ENCODE measurements at places on chromosomes 16 and 17.

GRCh38 chr16:68021490-68021889 lies 1.5 kb downstream of the DDX28 start:
- DNase-seq, result no peak

DNA sequence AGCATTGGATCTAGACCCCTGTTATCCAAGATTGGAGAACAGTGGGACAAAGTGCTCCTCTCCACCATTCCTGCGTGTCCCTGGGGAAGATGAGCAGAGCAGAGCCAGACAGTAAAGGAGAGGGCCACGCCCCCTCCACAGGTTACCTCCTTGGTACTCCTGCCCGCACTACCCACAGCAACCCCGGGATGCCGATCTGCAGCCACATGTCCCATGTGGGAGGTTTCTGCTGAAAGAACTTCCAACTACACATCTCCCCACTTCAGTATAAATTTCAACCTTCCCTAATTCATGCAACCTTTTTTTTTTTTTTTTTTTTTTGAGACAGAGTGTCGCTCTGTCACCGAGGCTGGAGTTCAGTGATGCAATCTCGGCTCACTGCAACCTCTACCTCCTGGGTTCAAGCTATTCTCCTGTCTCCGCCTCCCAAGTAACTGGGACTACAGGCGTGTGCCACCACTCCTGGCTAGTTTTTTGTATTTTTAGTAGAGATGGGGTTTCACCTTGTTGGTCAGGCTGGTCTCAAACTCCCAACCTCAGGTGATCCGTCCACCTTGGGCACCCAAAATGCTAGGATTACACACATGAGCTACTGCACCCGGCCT lies 2.3 kb downstream of the RAB37 start:
- DNase-seq, result no peak

DNA sequence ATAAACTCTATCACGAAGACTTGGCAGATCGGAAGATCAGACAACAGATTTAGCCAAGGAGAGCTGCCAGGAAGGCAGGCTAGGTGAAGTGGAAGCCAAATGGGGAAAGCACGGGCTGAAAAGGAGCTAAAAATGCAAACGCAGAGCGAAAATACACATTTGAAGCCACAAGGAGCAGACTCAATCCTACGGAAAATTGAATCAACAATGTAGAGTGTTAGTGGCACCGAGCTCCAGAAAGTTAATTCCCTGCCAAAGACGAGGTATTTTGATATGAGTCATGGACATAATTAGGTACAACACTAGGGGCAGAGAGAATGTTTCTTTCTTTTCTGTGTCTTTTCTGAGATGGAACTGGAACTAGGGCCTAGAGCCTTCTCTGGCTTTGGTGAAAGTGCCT lies 20.7 kb downstream of the GSG1L start:
- DNase-seq, result no peak

DNA sequence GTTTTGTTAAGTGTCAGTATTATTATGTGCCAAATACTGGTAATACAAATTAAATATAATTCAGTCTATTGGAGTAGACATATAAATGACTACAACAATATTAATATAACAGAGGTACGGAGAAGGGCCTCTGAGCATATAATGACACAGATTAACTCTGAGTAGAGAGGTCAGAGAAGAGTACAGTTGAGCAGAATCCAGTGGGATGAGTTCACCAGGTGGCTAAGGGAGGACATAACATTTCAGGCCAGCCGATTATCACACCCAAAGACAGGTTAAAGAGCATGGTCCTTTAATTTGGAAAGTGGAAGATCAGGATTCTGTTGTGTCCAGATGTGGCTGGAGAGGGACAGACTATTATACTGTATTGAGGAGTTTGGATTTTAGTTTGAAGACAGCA lies 11.3 kb downstream of the NFATC3 start:
- DNase-seq, result no peak

- DNase-seq, result no peak
Measured at GRCh38 chr16:50614955-50615724, 66.0 kb downstream of the SNX20 start.

DNA sequence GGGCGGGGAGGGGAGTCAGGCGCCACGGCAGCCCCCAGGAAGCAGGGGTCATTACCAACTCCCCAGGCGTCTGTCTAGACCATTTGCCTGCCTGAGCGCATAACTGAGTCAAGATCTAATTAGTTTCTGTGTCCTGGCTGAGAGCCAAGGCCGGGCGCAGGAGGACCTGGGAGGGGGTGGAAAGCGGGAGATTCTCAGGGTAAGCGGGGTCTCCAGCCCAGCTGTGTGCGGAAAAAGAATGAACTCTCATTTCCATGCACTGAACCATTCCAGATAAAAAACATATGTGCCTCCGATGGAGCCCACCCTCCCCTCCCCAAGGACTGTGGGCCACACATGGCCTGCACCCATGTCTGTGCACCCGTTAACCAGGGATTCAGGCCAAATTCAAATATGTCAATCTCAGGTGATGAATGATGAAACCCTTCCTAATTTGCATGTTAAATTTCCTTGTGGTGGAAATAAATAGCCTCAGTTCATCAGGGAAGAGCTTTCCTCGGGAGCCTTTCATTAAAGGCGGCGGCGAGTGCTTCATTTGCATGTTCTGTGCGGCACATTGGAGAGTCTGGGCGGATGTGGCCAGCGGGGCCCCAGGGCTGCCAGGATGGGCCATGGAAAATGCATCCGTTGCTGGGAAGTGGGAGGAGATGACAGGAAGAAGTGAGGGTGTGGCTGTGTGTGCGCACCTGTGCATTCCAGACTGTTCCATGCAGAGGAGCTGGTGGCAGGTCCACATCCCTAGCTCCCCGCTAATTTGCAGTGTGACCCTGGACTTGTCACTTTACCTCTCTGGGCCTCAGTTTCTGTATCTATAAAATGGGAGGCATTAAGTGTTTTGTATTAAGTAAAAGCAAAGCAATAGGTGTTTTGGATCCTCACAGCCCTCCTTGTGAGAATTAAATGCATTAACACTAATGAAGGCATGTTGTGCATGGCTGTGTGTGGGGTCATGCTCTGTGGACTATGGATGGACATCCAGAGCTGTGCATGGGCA lies 151.1 kb downstream of the SDK2 start:
- peak; percentile 77 for DNase-seq

DNA sequence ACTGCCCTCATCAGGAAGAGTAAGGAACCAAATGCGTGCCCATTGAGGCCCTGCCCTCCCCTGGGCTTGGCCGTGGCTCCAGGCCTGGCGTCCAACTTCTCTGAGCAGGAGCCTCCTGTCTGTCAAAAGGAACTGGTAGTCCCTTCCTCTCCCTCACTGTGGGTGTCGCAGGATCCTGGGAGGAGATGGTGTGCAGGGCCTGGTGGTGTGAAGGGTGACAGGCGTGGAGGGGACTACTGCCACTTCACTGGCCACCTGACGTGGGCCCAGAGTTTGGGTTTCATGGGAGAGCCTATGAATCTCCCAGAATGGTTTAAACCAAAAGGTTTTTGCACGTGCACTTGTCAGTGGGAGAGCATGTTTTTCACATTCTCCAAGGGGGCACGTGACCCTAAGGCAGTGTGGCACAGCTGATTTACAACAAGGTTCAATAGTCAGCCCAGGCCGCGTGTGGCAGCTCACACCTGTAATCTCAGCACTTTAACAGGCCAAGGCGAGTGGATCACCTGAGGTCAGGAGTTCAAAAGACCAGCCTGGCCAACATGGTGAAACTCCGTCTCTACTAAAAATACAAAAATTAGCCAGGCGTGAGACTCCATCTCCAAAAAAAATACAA lies 12.5 kb downstream of the ARL2BP start:
- no peak for DNase-seq

- DNase-seq, result no peak
Measured at GRCh38 chr16:27449434-27450195, 47.6 kb downstream of the IL21R start.

GRCh38 chr16:29975811-29976511 lies 2.3 kb downstream of the TAOK2 start:
- no peak for DNase-seq

DNA sequence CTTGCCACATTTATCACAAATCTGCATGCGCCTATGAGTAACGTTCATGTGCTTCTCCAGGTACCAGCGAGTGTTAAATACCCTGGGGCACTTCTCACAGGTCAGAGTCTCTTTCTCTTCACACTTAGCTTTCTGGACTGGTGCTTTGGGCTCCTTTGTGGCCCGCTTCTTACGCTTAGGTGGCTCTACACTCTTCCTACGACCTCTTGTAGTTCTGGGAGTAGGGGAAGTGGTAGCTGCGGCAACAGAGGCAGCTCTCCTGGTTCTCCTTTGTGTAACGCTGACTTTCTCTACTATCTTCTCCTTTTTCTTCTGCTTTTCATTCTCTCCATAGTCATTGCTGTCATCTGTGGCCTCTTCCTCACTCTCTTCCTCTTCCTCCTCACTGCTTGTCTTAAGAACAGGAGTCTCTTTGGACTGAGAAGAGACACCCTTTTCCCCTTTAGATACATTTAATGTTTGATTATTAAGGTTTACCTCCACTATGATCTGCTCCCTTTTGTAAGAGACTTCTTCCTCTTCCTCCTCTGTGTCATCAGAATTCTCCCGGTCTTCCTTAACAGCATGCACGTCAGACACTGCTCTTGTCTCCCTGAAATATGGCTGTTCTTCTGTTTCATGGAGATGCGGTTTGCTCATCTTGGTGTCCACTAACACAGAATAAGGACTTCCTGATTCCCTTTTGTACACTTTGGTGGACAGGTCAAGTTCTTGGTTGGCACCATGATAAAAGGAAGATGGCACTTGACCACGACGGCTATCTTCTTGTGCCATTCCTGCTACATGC lies 45.0 kb downstream of the ZNF652 start:
- DNase-seq, result no peak

- DNase-seq, result no peak
Measured at GRCh38 chr17:50763716-50764475, 3.4 kb downstream of the ANKRD40CL start.

DNA sequence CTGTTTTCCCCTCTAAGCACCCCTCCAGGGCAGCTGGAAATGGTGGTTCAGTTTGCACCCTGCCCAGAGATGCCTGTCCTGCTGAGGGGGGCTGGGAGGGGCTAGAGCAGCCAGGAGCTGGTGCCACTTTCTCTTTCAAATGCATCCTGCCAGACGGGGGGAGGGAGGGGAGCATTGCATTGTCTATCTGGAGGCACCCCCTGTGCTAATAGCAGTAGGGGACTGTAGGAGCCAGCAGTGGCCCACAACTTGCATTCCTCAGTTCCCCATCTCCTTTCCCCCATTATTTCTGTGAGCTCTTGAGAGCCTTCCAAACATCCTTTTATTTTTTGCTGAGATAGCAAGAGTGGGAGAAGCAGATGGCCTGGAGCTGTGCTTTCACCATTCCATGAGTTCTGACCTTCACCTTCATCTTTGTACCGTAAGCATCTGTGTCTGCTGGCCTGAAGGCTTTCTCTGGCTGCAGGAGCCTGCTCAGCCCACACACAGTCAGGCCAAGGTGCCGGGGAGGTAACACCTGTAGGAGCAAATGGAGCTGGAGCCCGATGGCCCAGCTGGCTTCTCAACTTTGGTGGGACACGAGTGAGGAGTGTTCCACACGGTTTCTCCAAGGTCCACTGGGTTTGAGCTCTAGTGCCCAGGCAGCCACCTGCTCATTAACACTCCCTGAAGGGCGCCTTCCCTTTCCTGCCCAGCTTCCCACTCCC lies 5.2 kb downstream of the WFDC1 start:
- DNase-seq, result no peak

GRCh38 chr17:45755050-45755449 lies 29.1 kb upstream of the CRHR1 start:
- DNase-seq, result no peak

DNA sequence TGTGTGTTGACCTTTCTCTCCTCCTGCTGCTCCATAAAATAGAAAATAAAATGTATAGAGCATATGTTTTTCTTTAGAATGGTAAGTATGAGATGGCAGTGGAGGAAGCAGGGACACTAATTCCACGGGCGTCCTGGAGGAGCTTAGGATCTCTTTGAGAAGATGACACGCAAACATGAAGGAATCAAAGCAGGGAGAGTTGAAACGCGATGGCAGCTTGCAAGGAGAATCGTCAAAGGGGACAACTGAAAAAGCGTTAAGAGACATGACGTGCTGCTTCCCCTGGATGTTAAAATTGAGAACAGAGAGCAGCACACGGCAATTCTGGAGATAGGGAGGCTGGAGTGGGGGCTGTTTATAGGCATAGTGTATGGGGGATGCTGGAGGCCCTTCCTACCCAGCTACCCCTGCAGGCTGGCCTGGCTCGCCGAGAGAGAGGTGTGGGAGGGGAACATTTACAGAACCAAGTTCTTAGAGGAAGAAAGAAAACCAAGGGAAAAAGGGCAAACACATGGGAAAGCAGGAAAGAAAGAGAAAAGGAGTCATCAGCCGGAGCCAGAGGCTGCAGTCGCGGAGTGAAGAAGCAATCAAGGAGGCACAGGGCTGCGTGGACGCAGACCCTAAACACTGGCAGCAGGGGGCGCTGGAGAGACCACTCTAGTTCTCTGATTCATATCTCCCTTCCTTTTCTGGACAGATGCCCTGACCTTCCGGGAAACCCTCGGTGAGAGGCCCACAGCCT lies 55.8 kb downstream of the MYH13 start:
- DNase-seq, result no peak

DNA sequence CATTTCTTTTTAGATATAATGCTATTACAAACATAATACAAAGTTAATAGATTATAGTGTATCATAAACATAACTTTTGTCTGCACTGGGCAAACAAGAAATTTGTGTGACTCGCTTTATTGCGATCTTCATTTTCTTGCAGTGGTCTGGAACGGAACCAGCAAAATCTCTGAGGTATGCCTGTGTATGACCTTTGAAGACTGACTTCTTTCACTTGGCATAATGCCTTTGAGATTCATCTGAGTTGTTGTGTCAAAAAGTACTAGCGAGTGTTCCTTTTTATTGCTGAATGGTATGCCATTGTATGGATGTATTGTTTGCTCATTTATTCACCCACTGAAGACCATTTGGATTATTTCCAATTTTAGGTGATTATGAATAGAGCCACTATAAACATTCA lies 69.2 kb downstream of the TANC2 start:
- DNase-seq, result no peak

DNA sequence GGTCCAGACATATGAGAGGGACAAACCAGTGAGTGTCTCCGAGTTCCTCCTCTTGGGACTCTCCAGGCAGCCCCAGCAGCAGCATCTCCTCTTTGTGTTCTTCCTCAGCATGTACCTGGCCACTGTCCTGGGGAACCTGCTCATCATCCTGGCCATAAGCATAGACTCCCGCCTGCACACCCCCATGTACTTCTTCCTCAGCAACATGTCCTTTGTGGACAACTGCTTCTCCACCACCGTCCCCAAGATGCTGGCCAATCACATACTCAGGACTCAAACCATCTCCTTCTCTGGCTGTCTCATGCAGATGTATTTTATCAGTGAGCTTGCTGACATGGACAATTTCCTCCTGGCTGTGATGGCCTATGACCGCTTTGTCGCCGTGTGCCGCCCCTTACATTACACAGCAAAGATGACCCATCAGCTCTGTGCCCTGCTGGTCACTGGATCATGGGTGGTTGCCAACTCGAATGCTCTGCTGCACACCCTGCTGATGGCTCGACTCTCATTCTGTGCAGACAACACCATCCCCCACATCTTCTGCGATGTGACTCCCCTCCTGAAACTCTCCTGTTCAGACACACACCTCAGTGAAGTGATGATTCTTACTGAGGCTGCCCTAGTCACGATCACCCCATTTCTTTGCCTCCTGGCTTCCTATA lies 19.2 kb downstream of the ZNF200 start:
- DNase-seq, result no peak

- no peak for DNase-seq
Measured at GRCh38 chr16:71464231-71464630, 2.2 kb upstream of the ZNF23 start.

All from NCI-H2081 (cell line).